Effector CD4-positive, alpha-beta T cell (primary cell): ENCODE measurements at places on chromosomes 5 and 9.
A peak's percentile ranks its signal among the peaks of the same experiment; 100 is the strongest.

- no peak for DNase-seq
These were observed 26.2 kb upstream of the TNIP1 start for GRCh38 chr5:151107084-151107483.

GRCh38 chr9:137236238-137236935 is 4.7 kb upstream of the TUBB4B start:
- peak; percentile 88 for DNase-seq

DNA sequence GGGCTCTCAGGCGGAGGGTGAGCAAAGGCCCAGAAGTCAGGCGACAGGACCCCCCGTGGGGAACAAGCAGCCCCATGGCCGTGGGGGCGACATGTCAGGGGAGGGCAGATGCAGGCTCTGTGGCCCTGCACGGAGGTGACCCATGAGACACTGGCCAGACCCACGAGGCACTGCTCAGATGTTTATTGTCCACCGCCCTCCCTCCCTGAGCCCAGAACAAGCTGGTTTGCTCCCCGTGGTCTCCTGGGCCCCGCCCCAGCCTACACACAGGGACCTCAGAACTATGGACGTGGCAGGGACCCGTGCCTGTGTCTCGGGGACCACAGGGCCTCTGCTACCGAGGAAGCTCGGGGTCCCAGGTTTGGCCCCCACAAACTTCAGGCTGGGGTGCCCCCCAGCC is 1.9 kb downstream of the FUT7 start:
- no peak for DNase-seq

- no peak for DNase-seq
These were observed 3.6 kb downstream of the SURF6 start for GRCh38 chr9:133332381-133332730.

GRCh38 chr9:129335464-129336129 is 157.5 kb upstream of the IER5L start:
- DNase-seq = no peak

- no peak for DNase-seq
These were observed 31.0 kb upstream of the TCF7 start for GRCh38 chr5:134083517-134083916.

- no peak for DNase-seq
These were observed 27.0 kb downstream of the PRUNE2 start for GRCh38 chr9:76878933-76879332.
